A549 treated with DMSO at 1 μM for 4 hours (cell line): ENCODE measurements at places on chromosomes 13 and 19. TPM values are rescaled to one million over a fixed set of nuclear protein-coding genes. Genes with fewer than 3 reads are reported as not detected.

Gene RETN
- not detected in 5 replicates for total RNA-seq

Gene IGFL3
- total RNA-seq, result 0.17 to 0.53 TPM (median 0.23 TPM) in 4 of 5 replicates, not detected in the other

Gene ZNF528
- total RNA-seq, result 0.08 to 0.62 TPM (median 0.54 TPM) in 3 of 5 replicates, not detected in the others

Gene CNFN
- 39.4 to 46.7 TPM (median 41.5 TPM) in 5 replicates for total RNA-seq

Gene PRTN3
- 0.24 to 0.36 TPM (median 0.28 TPM) in 5 replicates for total RNA-seq

Gene CEACAM8
- not detected in 5 replicates for total RNA-seq

Gene F10
- total RNA-seq, result not detected in 5 replicates

Gene KCNJ14
- total RNA-seq, result 1.1 to 2.5 TPM (median 1.5 TPM) in 5 replicates

Gene ZNF226
- total RNA-seq, result 18.2 to 24.9 TPM (median 21.5 TPM) in 5 replicates

Gene RDH8
- 0.26 to 0.63 TPM (median 0.44 TPM) in 5 replicates for total RNA-seq

Gene LYPD5
- 0.17 to 0.31 TPM (median 0.22 TPM) in 5 replicates for total RNA-seq

Gene KLF2
- 8.2 to 22.6 TPM (median 19.5 TPM) in 5 replicates for total RNA-seq

Gene OLFM2
- 10.3 to 13.4 TPM (median 12.6 TPM) in 5 replicates for total RNA-seq

Gene PSG7
- 0.06 to 0.26 TPM (median 0.09 TPM) in 5 replicates for total RNA-seq

Gene PRKCG
- 4.4 to 6.6 TPM (median 6.0 TPM) in 5 replicates for total RNA-seq
